ENCODE measurements at places on chromosomes 2 and 18.
A peak's percentile ranks its signal among the peaks of the same experiment; 100 is the strongest.

DNA sequence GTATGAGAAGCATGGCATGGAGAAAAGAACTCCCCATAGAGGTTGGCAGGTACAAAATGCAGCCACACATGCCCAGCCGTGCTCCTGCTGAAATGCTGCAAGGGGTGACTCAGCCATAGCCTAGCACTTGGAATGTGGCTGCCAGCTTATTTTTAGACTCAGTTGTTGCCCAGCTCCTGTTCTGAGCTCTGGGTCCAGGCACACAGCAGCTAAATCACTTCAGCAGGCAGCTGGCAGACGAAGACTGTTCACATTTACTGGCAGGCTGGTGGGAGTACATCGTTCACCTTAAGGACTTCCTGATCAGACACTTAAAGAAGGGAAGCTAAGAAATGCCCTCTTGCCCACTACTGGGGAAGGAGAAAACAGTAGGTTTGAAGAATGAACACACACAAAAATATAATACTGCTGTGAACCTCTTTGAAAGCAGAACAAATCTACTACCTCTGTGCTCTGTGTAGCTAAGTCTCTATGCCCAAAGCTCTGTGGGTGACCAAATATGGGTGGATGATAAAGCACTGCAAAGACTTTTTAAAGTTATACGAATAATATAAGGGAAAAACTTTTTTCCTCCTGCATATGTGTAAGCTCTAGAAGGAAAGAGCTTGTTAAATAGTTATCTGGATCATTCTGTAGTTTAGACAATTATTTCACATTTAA, 146.1 kb downstream of the LNPK start:
- no peaks in the 10 kb centered on the region for H3K36me3 ChIP-seq
- H3K27me3 ChIP-seq, result no peaks in the 10 kb centered on the region
- H3K4me1 ChIP-seq, result no peaks in the 10 kb centered on the region
- H3K4me3 ChIP-seq, result no peak overlapping the region
- H3K27ac ChIP-seq, result no peak overlapping the region

DNA sequence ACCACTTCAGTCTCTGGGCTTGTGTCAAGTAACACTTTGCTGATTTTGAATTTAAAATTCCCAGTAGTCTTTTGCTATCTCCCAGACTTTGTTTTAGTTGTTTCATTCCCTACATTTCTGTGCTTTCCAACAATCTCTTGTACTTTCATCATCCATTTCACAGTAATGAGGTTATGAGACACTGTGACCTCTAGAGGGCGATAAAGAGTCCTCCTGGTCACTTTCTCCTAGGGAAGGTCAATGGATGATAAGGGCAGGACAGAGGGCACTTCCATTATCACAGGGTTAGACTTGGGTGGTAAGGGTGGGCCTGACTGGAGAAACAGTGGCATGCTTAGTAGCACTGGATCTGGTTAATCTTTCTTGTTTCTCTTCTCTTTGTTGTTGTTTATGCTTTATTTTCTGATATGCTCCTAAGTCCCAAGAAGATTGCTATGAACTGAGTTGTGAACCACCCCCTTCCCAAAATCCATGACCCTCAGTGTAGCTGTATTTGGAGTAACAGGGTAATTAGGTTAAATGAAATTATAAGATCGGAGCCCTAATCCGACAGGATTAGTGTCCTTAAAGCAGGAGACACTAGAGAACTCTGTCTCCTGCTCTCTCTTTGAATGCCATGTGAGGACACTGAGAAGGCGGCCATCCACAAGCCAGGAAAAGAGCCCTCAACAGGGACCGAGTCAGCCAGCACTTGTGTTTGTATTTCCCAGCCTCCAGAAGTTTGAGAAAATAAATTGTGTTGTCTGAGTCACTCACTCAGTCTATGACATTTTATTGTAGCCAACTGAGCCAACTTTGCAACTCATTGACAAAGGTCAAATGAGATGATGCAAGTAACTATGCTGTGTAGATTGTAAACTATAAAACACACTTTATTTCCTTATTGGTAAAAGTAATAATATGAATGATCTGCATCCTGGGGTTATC, 779.2 kb downstream of the CNTNAP5 start:
- no peaks in the 10 kb centered on the region for H3K27me3 ChIP-seq
- H3K4me1 ChIP-seq, result no peaks in the 10 kb centered on the region
- peak; percentile 86 for DNase-seq
- H3K36me3 ChIP-seq, result no peaks in the 10 kb centered on the region

DNA sequence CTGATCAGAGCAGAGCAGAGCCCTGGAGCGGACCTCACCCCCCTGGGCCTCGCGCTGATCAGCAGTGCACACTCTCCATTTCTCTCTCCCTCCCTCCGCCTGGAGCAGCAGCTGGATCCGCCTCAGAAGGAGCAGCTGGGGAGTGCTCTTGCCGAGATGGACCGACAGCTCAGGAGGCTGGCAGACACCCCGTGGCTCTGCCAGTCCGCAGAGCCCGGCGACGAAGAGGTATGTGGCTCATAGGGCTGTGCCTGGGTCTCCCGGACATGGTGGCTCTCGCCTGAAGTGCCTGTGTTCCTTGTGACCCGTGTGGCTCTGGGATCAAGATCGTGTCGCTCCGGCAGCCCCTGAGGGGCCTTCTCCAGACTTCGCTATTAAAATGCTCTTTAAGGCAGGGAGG, 102.5 kb downstream of the USP40 start:
- no peak overlapping the region for H3K4me3 ChIP-seq
- H3K27ac ChIP-seq, result no peak overlapping the region
- H3K27me3 ChIP-seq, result no peaks in the 10 kb centered on the region

DNA sequence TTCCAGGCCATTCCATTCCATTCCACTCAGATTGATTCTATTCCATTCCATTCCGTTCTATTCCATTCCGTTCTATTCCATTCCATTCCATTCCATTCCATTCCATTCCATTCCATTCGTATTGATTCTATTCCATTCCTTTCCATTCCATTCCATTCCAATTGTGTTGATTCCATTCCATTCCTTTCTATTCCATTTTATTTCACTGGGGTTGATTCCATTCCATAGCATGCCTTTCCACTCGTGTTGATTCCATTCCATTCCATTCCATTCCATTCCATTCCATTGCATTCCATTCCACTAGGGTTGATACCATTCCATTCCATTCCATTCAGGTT, 1142.3 kb downstream of the RPIA start:
- no peak overlapping the region for H3K4me3 ChIP-seq
- H3K36me3 ChIP-seq, result peaks cover 2% of the 10 kb centered on the region
- no peak overlapping the region for H3K27ac ChIP-seq
- DNase-seq, result peak; percentile 68
- no peaks in the 10 kb centered on the region for H3K27me3 ChIP-seq

GRCh38 chr2:53569957-53570727, 197.5 kb upstream of the CHAC2 start:
- no peak overlapping the region for H3K4me3 ChIP-seq
- no peaks in the 10 kb centered on the region for H3K36me3 ChIP-seq
- no peak for DNase-seq
- H3K27ac ChIP-seq, result no peak overlapping the region
- no peaks in the 10 kb centered on the region for H3K27me3 ChIP-seq

DNA sequence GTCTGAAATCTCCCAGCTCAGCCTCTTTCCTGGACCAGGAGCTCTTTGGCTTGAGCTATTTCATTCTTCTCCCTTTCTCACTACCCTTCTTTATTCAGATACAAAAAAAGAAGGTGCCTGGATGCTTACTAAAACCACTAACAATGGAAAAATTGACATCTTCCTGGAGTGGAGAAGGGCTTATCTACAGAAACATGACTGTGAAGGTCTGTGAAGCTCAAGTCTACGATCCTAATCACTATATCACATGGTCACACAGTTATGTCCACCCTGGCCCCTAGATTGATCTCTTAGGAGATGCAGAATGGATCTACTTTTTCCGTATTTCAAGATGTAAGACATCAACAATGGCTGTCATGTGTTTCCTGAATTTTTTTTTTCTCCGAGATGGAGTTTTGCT, 5.7 kb upstream of the KRCC1 start:
- H3K36me3 ChIP-seq, result no peaks in the 10 kb centered on the region
- no peaks in the 10 kb centered on the region for H3K4me1 ChIP-seq
- H3K4me3 ChIP-seq, result no peak overlapping the region
- H3K27ac ChIP-seq, result no peak overlapping the region

GRCh38 chr2:235770909-235771820, 277.3 kb downstream of the AGAP1 start:
- no peak overlapping the region for H3K4me3 ChIP-seq
- no peaks in the 10 kb centered on the region for H3K36me3 ChIP-seq
- no peaks in the 10 kb centered on the region for H3K27me3 ChIP-seq
- no peak for DNase-seq
- no peak overlapping the region for H3K27ac ChIP-seq

DNA sequence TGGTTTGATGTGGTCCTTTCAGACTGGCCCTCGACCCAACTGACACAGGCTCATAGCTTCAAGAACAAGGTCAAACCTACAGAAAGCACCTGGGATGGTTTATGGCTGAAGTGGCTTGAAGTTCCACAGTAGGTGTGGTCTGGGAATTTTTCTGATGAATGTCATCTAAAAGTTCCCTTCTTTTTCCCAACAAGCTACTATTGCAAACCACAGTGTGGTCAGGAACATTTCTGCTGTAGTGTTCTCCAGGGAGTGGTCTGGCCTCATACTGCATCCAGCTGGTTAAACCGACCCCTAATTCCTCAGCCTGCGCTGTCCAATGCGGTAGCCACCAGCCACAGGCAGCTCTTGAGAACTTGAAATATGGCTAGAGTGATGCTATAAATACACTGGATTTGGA, 92.7 kb downstream of the FAM124B start:
- no peak overlapping the region for H3K4me3 ChIP-seq
- peaks cover 10% of the 10 kb centered on the region for H3K4me1 ChIP-seq
- H3K36me3 ChIP-seq, result no peaks in the 10 kb centered on the region
- no peak overlapping the region for H3K27ac ChIP-seq
- H3K27me3 ChIP-seq, result no peaks in the 10 kb centered on the region
- no peak for DNase-seq

DNA sequence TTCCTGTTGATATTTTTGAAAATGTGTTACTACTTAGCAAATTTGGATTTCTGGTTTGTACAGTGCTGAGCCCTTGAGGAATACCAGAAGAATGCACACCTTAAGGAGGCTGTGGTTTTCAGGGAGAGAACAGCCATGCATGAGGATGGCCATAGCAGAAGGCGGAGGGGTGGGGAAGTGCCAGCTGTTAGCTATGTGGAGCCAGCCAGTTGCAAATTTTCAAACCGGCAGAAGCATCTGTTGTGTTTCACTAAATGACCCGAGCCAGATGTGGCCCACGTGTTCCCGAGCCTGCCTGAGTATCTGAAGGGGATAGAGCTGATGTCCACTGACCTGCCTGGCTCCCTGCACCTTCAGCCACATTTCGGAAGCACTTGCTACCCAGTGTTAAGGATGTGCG, 16.4 kb upstream of the RBM44 start:
- DNase-seq, result no peak
- H3K27me3 ChIP-seq, result no peaks in the 10 kb centered on the region
- H3K27ac ChIP-seq, result no peak overlapping the region
- no peak overlapping the region for H3K4me3 ChIP-seq
- no peaks in the 10 kb centered on the region for H3K4me1 ChIP-seq

DNA sequence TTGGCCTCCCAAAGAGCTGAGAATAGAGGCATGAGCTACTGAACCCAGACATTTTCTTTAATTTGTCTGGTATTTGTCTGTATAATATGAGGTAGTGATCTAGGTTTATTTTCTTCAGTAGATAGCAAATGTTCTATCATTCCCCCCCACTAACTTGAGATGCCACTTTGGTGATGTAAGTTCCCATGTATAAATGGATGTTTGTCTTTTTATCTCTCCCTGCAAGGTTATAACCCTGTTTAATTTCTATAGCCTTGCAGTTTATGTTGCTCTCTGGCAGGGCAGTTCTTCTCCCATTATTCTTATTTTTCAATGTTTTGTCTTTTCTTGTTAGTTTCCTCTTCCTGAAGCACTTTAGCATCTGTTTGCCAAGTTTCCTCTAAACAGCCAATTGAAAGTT, 39.1 kb upstream of the MAP4K4 start:
- no peak overlapping the region for H3K27ac ChIP-seq
- peaks cover 2% of the 10 kb centered on the region for H3K4me1 ChIP-seq
- no peaks in the 10 kb centered on the region for H3K27me3 ChIP-seq
